ENCODE measurements at places on chromosomes 5 and 9. TPM values are rescaled to one million over a fixed set of nuclear protein-coding genes. Genes with fewer than 3 reads are reported as not detected.

The CCNI2 gene
- under 0.01 TPM for total RNA-seq

The SPAG8 gene
- total RNA-seq = not detected

The ETF1 gene
- total RNA-seq = 149 TPM

The SLC6A7 gene
- total RNA-seq = not detected

The PLAC8L1 gene
- 0.29 TPM for total RNA-seq

The PROB1 gene
- 7.2 TPM for total RNA-seq

The IFNA21 gene
- not detected for total RNA-seq

The TSSK1B gene
- total RNA-seq = under 0.01 TPM

The BAAT gene
- total RNA-seq = not detected

The GPX3 gene
- 2.3 TPM for total RNA-seq

The GRM6 gene
- not detected for total RNA-seq

The NUTM2G gene
- not detected for total RNA-seq

The PCDHGB6 gene
- 6.2 TPM for total RNA-seq

The CCDC192 gene
- not detected for total RNA-seq

The DRD1 gene
- total RNA-seq = not detected

The FREM1 gene
- total RNA-seq = not detected

The MYMK gene
- not detected for total RNA-seq

The LECT2 gene
- total RNA-seq = not detected

The BRD8 gene
- total RNA-seq = 50.0 TPM

The GOLM1 gene
- 56.5 TPM for total RNA-seq

The DNAI1 gene
- total RNA-seq = not detected

The OR1L8 gene
- 0.76 TPM for total RNA-seq

The NOXA1 gene
- 2.0 TPM for total RNA-seq

The DIAPH1 gene
- 40.9 TPM for total RNA-seq

The TLN1 gene
- total RNA-seq = 296 TPM

The SLCO6A1 gene
- not detected for total RNA-seq

The NUTM2F gene
- total RNA-seq = not detected

The RGS3 gene
- total RNA-seq = 360 TPM

The PLPP7 gene
- 2.6 TPM for total RNA-seq

The FAM153A gene
- total RNA-seq = not detected

The LRRC19 gene
- total RNA-seq = not detected

All from vein endothelial cell (primary cell).